ENCODE measurements at places on chromosomes 6 and 20. TPM values are rescaled to one million over a fixed set of nuclear protein-coding genes. Genes with fewer than 3 reads are reported as not detected.

The IRF4 gene
- polyA plus RNA-seq, result 0.12 TPM

The BPIFB4 gene
- polyA plus RNA-seq, result not detected

The CFB gene
- polyA plus RNA-seq, result 2.5 TPM

The GPLD1 gene
- polyA plus RNA-seq, result 0.01 TPM

DNA sequence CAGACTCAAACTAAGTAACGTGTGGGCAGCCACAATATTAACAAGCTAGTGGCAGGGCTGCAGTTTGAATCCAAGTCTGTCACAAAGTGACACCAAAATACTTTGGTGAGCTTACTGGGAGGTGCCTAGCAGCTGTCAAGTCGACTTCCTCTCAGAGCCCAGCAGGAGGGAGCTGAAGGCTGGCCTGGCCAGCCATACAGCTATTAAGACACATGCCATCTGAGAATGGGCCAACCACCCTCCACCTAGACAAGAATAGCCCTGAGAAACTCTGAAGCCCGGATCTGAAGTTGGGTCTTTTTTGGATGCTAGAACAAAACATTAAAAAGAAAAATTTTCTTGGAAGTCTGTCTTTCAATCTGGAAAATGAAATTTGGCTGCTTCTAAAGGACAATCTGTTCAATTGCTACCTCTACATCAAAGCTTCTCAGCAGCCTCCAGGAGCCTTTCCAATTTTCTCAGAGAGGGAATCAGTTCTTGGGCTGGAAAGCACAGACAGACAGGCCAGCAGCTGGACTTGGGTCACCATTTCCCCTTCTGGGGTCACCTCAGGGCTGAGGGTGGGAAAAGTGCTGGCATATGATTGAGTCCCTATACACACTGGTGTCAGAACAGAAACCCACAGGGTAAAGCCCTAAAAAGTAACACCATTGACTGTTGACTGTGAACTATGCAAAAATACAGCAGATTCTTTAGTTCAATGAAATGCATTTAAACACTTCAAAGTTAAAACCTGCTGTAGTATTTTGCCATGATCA lies 42.9 kb downstream of the UQCC1 start:
- no peak for DNase-seq
- no peaks in the 10 kb centered on the region for H3K27me3 ChIP-seq
- no peak overlapping the region for H3K27ac ChIP-seq
- no peaks in the 10 kb centered on the region for H3K4me1 ChIP-seq
- H3K36me3 ChIP-seq, result peaks cover 12% of the 10 kb centered on the region
- no peak overlapping the region for H3K4me3 ChIP-seq

DNA sequence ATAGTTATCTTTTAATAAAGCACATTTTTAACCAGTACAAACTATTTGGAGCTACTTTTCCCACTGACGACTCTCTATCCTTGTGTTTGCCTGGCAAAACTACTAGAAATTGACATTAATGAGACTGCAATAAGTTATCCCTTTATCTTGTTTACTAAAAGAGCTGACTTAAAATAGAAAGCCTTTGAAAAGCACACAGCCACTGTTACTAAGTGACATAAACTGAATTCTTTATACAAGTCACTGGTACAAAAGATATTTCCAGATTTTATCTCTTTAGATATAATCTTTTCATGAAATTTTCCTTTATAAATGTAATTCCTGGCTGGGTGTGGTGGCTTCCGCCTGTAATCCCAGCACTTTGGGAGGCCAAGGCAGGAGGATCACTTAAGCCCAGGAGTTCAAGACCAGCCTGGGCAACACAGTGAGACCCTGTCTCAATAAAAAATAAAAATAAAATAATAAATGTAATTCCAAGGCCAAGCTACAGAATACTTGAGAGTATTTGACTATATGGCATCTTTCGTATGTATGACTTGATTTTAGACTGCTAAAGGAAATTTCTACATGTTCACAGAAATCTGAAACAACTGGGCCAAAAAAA lies 9.5 kb downstream of the MBOAT1 start:
- no peak for DNase-seq
- peak overlapping the region; percentile 90 for H3K27ac ChIP-seq
- H3K4me3 ChIP-seq, result no peak overlapping the region
- H3K27me3 ChIP-seq, result no peaks in the 10 kb centered on the region
- H3K36me3 ChIP-seq, result no peaks in the 10 kb centered on the region

DNA sequence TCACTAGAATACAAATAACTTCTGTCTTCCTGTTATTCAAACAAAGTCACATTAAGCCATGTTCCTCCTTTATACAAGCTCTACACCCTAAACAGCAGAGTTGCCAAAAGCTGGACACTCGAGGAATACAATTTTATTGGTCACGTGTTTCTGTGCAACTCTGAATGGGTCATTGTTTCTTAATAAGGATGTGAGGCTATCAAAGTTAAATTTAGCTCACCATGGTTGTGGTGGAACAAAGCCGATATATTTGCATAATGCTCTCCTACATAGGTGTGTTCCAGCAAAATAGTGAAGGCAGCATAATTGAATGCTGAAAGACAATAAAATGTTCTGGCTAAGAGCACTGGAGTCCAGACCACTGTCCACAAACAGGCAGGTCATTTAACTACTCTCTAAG lies 36.9 kb upstream of the CD2AP start:
- DNase-seq, result no peak
- H3K27me3 ChIP-seq, result no peaks in the 10 kb centered on the region
- no peaks in the 10 kb centered on the region for H3K4me1 ChIP-seq
- no peaks in the 10 kb centered on the region for H3K36me3 ChIP-seq
- no peak overlapping the region for H3K27ac ChIP-seq
- H3K4me3 ChIP-seq, result no peak overlapping the region

Measured in keratinocyte (primary cell).